NCI-H1092 (cell line): ENCODE measurements at places on chromosomes 6 and 20.

DNA sequence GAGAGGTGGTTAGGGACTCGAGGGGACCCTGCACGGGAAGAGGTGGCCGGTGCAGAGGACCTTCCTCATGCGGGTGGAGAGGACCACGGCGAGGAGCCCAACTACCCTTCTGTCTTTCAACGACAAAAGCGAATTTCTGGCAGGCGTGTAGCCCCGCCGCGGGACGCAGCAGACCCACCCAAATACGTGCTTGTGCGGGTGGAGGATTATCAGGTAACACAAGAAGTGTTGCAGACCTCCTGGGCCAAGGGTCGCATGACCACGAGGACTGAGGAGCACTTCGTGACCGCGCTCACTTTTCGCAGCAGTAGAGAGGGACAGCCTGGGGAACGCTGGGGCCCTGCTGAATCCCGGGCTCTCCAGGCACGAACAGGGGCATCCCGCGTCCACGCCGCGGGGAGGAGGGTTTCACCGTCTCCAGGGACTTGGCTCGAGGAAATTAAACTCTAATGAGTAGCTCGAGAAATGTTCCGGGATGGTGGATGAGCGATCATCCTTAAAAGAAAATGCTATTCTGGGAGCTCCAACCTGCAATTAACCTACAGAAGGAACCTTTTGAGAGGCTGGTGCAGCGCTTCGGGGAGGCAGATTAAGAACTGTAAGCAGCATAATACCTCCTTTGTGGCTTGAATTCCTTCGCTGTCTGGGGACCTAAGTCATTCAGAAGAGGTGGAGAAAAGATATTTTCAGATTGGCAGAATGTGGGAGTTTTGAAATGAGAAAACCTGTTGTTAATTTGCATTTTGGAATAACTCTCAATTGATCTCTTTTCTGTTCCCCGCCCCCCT lies 804 bp downstream of the C6orf141 start:
- DNase-seq = peak; percentile 1

DNA sequence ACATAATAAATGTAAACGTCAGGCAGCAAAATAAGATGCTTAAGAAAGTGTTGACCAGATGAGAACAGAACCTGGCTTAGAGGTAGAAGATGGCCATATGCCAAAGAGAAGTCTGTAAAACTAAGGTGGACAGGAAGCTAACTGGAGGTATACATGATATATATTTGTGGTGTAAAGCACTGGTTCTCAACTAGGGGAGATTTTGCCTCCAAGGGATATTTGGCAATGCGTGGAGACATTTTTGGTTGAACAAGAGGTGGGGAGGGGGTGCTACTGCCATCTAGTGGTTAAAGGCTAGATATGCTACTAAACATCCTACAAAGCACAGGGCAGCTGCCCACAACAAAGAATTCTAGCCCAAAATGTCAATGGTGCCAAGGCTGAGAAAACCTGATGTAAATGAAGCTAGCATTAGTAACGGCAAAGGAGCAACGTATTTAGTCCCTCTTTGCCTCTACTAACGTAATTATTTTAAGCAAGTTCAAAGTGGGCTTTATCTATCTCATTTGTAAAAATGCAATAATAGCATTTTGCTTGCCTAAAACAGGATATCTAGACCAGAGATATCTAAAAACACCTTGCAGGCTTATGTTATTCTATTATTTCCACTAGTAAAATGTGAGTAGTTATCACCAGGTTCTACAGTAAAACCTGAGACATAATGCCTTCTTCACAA lies 182.6 kb downstream of the RNGTT start:
- peak; percentile 18 for DNase-seq

DNA sequence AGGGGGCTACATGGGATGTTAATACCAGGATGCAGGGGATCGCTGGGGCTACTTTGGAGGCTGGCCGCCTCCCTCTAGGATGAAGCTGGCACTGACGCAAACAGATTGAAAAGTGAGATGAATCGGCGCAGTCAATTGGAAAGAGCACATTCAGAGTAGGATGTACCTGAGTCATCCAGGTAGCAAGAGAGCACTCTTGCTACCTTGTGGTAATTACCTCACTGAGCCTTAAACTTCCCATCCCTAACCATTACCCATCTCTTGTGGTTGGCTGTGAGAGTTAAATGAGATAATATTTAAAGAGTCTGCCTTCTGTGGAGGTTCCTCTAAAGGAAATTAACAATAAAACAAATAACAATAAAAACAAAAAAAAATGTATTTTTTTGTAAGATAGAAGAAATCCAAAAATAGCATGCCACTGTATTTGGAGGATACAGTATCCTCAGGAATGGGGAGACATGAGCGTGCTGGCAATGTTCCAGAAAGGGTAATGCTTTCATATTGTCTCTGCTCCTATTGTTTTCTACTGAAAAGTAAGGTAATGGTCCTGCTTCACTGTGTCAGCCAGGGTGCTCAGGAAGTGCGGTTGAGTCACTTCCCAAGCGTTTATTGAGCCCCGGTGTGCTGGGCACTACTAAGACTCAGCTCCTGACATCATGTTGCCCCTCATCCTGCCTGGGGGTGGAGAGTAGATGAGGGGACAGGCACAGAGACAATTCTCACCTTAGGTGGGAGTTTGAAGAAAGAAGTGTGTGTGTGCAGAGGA lies 301.1 kb downstream of the EYA4 start:
- DNase-seq = no peak

DNA sequence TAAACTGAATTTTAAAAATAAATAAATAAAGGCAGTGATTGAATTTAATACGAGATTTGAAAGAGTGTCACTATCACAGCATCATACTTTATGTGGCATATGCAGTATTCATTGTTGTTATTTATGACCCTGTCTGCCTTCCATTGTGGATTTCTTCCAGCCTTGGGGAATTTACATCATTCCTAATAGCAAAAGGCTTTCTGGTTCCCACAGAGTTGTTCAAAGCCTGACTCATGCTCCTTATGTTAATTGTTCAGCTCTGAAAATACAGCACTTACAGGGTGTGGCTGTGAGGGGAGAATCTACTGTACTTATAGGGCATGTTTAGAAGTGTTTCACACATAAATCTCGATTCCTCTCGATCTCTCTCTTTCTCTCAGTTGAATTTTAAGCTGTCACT lies 54.4 kb downstream of the JAG1 start:
- no peak for DNase-seq

- DNase-seq = no peak
Measured at GRCh38 chr20:58755766-58756449, 63.3 kb downstream of the NPEPL1 start.

DNA sequence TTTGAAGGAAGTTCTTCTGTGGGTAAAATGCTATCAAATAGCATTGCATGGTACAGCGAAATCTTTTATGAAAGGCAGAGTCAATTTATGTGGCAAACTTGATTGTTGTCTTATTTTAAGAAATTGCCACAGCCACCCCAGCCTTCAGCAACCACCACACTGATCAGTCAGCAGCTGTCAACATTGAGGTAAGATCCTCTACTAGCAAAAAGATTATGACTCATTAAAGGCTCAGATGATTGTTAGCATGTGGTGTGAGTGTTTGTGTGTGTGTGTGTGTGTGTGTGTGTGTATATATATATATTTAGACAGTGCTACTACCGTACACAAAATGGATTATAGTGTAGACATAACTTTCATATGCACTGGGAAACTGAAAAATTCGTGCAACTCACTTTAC lies 27.8 kb downstream of the LRRN4 start:
- DNase-seq = no peak

- no peak for DNase-seq
Measured at GRCh38 chr6:111973118-111973761, 80.7 kb upstream of the CCN6 start.

- DNase-seq = no peak
Measured at GRCh38 chr6:72321788-72322187, 300.1 kb upstream of the KCNQ5 start.

- DNase-seq = no peak
Measured at GRCh38 chr20:45974896-45975565, 3.0 kb upstream of the ZNF335 start.

DNA sequence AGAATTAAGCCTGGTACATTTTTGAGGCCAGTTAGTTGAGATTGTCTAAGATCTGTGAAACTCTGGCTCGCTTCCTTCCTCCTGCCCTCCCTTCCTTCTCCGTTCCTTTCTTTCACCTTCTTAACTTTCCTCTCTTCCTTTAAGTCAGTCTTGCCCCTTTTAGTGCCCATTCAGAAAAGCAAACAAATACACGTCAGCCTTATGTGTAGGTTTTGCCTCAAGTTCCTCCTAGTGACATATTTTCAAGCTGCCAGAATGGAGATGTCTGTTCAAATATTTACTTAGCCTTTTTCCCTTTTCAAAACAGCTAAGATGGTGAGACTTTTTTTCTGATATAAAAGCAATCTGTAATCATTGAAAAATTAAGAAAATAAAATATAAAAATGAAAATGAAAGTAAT lies 178.4 kb downstream of the FARS2 start:
- DNase-seq = no peak

DNA sequence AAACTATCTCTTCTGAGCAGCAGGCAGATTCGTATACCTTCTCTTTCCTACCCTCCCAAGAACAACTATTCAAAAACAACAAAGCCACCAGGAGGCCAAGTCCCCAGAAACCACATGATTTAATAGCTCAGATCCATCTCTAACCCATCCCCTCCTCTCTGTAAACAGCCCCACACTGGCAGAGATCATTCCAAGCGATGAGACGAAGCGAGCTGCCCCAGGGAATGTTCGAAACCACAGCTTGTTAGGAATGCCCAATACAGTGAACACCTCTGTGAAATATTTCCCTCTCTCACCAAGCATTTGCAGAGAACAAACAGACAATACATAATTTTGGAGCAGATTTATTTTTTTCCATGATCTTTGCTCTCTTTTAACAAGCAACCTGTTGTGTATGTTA lies 231.8 kb downstream of the SOD2 start:
- no peak for DNase-seq

DNA sequence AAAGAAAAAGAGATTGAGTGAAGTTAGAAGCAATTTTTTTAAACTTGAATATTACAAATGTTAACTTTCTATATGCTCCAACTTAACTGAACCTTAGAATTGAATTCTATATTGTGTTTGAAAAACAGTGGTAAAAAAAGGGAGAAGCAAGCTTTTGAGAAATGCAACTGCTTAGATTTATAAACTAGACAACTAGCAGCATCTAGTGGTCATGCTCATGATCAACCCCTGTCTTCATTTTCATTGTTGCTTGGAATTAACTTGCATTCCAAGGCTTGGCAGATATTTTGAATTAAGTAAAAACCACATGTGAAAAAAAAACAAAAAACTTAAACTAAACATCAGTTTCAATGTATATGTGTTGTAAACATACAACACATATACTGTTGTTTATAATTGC lies 113.1 kb downstream of the C6orf58 start:
- DNase-seq = no peak

DNA sequence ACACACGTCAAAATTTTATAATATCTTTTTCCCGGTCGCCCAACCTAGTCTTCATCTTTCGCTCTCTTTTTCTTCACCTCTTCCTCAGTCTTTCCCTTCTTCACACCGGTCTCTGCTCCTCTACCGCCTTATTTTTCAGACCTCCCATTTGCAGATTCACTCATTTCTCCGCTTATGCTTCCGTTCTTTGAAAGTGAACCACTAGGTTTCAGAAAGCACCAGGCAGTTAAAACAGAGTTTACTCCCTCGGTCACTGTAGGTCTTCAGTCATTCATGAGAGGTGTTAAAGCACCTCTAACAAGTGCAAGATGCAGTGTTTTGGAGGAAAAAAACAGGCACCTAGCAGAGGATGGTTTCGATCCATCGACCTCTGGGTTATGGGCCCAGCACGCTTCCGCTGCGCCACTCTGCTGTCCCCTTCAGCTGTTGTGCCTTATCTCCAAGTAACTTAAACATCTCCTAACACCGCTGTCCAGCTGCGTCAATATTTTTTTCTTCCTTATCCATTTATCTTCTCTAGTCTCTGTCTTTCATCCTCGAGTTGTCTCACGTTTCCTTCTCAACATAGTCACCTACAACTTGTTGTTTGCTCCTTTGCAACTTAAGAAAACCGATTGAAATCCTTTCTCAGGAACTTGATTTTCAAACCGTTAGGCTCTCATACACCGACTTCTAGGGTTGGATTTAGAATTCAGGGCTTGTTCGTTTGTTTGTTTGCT lies 119.7 kb upstream of the ZNF184 start:
- no peak for DNase-seq

DNA sequence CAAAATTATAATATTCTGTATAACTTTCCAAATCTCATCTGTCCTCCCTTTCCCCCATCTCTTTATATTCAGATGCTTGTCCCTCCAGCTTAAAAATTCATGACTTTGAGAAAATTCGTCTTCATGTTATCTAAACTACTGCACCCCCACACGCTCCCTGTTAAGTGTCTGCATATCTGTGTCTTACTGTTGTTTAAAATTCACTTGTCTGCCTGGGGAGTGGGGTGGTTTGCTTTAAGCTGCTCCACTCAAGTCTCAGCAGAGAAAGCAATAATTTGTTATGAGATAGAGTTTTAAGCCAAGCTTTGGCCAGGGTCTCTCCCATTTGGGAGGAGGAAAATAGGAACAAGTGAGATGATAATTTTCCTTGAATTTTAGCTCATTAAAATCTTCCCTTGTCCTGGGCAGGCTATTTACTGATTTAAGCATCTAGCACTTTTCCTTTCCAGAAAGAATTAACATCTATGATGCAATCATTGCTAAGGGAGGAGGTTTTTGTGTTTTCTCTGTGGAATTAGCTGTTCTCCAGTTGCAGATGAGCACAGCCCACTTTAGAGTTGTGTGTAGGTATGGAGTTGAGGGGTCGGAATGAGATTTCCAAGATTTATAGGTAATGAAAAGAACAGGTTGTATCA lies 36.8 kb downstream of the MTHFD1L start:
- no peak for DNase-seq

GRCh38 chr6:165774903-165775601 lies 112.0 kb upstream of the PDE10A start:
- DNase-seq = peak; percentile 97

- DNase-seq = no peak
Measured at GRCh38 chr20:61640131-61640870, 388.2 kb downstream of the CDH4 start.

DNA sequence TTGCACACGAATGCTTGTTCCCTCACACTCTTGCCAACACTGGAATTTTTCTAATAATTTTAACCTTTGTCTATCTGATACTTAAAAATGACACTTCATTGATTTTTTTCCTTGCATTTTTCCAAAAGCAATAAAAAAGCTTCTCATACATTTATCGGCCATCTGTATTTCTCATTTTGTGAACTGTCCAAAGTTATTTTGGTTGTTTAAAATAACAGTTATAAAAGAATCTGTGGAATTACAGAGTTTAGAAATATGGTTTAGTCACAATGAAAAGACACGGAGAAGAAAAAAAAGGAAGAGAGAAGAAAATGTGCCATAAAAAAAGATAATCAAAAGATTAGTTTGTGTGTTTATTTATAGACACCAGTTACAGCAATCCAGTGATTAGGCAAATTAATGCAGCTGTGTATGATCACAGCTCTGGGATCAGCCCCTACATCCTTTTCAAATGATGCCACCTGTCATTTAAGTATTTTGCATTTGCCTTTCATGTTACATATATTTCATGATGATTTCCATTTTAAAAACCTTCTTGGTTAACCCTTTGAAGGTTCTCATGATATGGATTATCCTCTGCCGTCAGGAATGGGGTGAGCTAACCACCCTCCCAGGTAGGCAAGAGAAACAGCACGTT lies 171.7 kb downstream of the BACH2 start:
- no peak for DNase-seq
